ENCODE measurements at places on chromosomes 6 and 20.

- DNase-seq = no peak
Observed at GRCh38 chr6:78353040-78353439, 514.3 kb upstream of the IRAK1BP1 start.

- peak; percentile 48 for DNase-seq
Observed at GRCh38 chr20:63223121-63223825, 7.3 kb upstream of the YTHDF1 start.

DNA sequence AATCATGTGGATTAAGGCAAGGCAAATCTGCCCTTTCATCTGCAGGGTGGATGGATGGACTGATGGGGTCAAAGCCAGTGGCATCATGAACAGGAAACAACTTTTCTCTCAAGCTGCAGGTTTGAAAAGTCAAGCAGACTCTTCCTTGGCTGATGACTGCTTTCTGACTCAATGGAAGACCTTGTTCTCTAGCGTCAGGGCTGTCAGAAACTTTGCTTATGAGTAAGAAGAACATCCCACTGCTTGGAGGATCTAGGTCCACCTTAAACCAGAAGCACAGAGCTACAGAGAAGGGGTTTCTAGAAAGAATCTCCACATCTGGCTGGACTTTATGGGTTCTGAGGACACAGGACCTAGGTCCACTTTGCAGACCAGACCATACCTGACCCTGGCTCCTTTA lies 36.3 kb upstream of the CST5 start:
- no peak for DNase-seq

- DNase-seq = peak; percentile 36
Observed at GRCh38 chr20:45450097-45450818, 19.3 kb upstream of the WFDC2 start.

DNA sequence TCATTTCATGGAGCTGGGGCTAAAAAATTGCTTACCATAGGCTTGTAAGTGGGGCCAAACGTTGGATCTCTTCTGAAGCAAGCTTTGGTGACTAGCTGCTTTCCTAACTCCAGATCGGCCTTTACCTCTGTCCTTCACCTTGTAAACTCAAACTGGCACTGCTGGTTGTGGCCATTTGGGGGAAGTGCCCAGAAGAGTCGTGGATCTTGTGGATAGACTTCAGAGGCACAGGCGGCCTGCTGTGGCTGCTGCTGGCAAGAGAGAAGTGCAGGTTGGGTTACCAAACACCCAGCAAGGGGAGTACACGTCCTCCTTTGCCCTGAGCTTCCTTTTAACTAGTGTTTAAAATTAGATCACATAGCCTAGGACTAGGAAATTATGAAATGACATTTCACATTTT lies 36.8 kb upstream of the KLHL31 start:
- DNase-seq = no peak

- DNase-seq = no peak
Observed at GRCh38 chr20:62461157-62461556, 14.6 kb downstream of the GATA5 start.
